IPS DF 6.9 (cell line): ENCODE measurements at places on chromosomes 1 and 21.

DNA sequence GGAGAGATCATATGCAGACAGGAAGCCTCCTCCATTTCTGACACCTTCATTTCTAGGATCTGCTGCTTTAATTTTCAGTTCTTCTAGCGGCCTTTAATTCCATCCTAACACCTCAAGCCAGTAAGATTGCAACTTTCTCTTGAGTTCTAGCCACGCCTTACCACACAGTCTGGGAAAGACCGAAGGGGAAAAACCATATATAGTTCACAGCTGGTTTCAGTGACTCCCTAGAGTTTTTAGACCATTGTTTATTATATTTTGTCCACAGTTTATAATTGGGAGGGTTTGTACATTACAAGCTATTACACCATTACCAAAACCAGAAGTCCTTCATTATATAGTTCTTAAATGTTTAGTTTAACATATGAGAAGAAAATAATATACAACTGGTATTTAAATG is 37.5 kb downstream of the DPH5 start:
- H3K4me1 ChIP-seq: no peaks in the 10 kb centered on the region
- no peak overlapping the region for H3K27ac ChIP-seq
- DNase-seq: no peak
- H3K36me3 ChIP-seq: no peaks in the 10 kb centered on the region; the same call in 1 of the 2 replicates
- no peaks in the 10 kb centered on the region for H3K27me3 ChIP-seq
- H3K4me3 ChIP-seq: no peak overlapping the region

DNA sequence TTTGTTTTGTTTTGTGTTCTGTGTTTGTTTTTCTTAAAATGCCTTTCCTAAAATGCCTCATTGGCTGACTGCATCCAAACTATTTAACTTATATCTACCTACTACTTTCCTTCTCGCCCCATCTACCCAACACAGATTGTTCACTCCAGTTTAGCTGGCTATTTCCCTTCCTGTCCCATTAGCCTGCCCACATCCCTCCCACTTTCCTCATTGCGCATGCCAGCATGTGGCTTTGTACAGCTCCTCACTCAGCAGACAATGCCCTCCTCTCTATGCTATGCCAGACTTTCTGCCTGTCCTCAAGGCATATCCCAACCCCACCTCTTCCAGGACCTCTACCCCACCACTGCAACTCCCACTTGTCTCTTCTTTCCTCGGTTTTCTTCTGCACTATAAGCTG is 94.7 kb upstream of the C1orf21 start:
- no peaks in the 10 kb centered on the region for H3K36me3 ChIP-seq
- H3K27ac ChIP-seq: no peak overlapping the region
- H3K27me3 ChIP-seq: no peaks in the 10 kb centered on the region
- H3K4me3 ChIP-seq: no peak overlapping the region
- DNase-seq: no peak
- no peaks in the 10 kb centered on the region for H3K4me1 ChIP-seq

DNA sequence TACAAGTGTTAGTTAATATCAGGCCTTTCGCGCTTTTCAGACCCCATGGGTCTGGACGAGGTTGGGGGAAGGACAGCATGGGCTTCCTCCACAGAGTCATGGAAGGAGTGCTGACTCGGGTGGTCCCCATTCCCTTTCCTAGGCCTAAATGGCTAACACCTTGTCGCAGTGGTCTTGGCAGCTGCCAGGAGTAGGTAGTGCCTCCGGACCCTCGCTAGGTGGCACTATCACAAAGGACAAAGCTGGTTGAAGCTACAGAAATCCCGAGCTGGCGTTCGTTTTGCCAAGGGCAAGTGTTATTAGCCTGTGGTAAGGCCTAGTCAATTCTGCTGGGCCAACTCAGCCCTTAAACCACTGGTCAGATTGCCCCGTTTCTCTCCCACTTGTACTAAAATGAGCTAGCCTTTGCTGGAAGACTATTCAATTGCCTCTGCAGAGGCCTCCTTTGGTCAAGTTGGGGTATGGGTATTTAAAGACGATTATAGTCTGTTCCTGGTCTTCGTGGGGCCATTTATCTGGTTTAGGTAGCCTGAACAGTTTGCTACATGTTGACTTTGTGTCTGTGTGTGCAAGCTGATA is 1.1 kb upstream of the UBE2Q1 start:
- no peak overlapping the region; the same call in 1 of the 2 replicates for H3K4me3 ChIP-seq
- peaks cover 6% of the 10 kb centered on the region; the same call in 1 of the 2 replicates for H3K4me1 ChIP-seq
- peaks cover 9% of the 10 kb centered on the region; the same call in 1 of the 2 replicates for H3K36me3 ChIP-seq
- no peak overlapping the region for H3K27ac ChIP-seq
- H3K27me3 ChIP-seq: no peaks in the 10 kb centered on the region

- no peaks in the 10 kb centered on the region for H3K4me1 ChIP-seq
- H3K36me3 ChIP-seq: no peaks in the 10 kb centered on the region
- DNase-seq: no peak
- no peaks in the 10 kb centered on the region for H3K27me3 ChIP-seq
- no peak overlapping the region for H3K27ac ChIP-seq
- H3K4me3 ChIP-seq: no peak overlapping the region
Measured at GRCh38 chr1:32127409-32128198, 19.7 kb downstream of the KPNA6 start.

DNA sequence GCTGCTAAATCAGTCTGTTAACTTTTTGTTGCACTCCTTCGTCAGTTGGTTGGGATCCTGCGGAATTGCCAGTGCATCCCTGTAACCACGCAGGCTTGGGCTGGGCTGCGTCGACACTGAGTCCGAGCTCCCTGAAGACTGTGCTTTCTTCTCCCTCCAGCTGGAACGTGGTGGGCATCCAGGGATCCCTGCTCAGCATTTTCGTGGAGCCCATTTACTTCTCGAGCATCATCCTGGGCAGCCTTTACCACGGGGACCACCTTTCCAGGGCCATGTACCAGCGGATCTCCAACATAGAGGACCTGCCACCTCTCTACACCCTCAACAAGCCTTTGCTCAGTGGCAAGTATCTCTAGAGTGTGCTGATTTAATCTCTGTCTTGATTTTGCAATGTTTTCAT is 83.3 kb downstream of the POFUT2 start:
- no peak overlapping the region for H3K4me3 ChIP-seq
- H3K27me3 ChIP-seq: no peaks in the 10 kb centered on the region
